ENCODE measurements at places on chromosomes 13 and 19.

- no peak for DNase-seq
These were observed 15.3 kb downstream of the GRTP1 start for GRCh38 chr13:113348591-113348990.

DNA sequence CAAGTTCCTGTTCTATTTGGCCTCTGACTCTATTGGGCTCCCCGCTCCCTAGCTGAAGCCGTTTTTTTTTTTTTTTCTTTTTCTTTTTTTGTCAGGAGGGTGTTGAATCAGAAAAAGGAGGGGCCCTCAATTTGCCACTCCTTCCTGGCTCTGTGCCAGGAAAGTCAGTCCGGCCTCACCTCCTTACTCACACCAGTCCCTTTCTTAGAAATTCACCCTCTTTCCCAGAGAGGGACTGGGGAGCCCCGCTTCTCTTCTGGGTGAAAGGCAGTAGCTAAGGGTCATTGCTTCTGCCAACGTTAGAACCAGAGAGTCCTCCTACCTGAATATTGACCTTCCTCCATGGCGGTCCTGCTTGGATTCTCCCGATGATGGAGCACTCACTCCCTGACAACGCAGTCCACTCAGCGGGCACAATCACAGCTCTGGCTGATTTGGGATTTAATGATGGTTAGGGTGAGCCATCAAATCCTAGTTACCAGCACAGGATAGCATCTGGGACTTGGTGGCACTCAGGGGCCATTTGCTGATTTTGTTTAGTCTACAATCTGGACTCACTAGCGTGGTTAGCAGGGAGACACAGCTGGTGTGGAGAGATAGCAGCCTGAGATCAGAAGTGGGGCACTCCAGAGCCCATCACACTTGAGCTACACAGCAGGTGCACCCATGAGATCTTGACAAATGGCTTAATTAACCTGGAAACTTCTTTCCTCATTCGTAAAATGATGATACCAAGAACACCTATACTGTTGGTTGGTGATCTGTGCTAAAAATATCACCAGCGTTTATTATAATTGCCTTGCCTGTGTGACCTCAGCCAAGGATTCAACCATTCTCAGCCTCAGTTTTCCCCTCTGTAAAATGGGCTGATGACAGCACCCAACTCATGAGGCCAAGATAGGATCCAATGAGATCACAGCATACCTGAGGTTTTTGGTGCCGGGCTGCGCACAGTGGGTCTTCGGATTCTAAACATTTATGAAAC lies 2.2 kb downstream of the FCER2 start:
- no peak for DNase-seq

GRCh38 chr13:82678052-82678451 lies 1204.2 kb downstream of the SLITRK1 start:
- no peak for DNase-seq

DNA sequence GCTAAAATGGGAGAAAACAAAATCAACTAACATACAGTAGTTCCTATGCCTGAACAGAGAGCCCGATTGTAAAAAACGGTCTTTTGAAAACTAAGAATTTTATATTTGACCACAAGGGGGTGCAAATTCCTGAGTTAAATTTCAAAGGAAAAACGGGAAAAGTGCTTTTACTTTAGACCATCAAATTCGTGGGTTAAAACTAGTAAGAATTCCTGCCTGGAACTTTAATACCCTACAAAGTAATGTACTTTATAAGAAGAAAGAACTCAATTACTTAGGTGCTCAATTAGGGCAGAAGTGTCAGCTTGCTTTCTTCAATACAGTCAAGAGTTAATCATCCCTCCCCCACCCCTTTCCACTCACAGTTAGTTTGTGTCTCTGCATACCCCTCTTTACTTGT lies 69.8 kb downstream of the KCNRG start:
- no peak for DNase-seq

- DNase-seq = no peak
These were observed 554.5 kb downstream of the PCDH9 start for GRCh38 chr13:66675620-66676019.

GRCh38 chr13:90872491-90873025 lies 474.9 kb upstream of the MIR17HG start:
- no peak for DNase-seq

DNA sequence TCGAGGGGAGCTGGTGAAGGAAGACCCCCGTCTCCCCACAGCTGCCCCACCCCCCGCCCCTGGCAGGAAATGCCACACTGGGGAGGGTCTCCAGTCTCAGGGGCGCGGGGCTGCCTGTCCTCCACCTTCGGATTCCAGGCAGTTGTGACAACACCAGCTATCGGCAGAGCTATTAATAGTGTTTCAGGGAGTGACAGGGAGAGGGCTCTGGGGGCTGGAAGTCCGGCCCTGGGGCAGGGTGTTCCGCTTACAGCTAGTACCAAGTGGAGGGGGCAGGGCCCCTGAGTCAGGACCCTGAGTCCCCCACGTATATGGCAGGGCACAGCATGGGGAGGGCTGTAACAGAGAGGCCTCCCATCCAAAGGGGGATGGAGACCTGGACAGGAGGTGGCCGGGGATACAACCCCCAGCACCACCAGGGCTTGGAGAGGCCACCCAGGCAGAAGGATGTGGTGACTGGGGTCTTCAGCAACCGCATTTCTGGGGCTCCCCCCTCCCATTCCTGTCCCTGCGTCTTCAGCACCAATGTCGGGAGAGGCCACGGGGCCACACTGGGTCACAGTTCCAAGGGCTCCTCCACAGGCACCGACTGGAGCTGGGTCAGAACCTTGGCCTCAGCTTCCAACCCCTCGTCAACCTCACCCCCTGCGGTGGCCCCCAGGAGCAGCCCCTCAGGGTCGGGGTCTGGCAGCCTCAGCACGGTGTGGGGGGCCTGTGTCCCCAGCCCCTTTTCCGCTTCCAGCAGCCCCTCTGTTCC lies 3.9 kb downstream of the SIX5 start:
- no peak for DNase-seq

GRCh38 chr13:36801035-36801434 lies 18.0 kb upstream of the RFXAP start:
- DNase-seq = no peak

DNA sequence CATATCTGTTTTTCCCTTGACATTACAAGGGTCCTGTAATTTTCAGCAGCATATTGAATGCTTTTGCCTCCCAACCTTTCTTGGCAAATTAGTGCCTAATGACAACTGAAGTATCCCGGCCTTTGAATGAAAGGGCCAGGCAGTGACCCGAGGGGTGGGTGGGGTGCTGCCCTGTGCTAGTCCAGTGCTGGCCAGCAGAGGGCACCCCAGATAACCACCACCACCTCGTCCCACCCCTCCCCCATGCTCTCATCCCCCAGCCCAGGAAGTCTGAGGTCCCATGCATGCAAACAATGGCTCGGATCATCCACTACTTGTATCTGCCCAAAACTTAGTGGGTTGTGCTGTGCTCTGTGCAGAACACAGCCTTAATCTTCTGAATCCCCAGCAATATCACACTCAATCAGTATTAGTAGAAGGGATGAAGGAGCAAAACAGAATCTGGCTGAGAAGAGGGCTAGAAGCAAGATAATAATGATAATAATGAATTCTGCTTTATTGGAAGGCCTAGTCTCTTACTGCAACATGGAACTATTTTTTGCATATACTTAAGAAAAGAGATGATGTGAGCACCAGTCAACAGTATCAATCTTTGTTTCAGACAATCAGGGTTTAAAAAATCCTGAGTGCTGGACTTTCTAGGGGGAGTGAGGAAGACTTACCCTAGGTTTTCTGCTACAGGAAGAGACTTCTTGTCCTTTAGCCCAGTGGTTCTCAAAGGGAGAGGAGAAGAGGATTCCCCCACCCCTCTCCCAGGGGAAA lies 3.8 kb downstream of the ATP12A start:
- DNase-seq = peak; percentile 24

DNA sequence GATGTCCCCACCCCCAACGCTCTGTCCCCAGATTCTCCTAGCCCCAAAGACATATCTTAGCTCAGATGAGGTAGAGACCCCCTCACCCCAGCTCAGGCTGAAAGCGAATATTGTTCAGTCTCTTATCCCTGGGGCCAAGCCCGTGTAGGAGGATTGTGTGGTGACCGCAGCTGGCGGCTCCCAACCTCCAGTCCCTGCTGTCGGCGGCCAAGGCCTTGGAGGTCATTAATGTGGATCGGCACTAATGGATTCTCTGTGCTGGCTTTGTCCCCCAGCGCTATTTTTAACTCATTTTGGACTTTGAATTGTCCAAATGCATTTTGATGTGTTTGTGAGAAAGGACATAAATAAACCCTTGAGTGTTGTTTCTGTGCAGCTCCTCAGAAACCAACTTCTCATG lies 124.2 kb downstream of the UQCRFS1 start:
- no peak for DNase-seq

DNA sequence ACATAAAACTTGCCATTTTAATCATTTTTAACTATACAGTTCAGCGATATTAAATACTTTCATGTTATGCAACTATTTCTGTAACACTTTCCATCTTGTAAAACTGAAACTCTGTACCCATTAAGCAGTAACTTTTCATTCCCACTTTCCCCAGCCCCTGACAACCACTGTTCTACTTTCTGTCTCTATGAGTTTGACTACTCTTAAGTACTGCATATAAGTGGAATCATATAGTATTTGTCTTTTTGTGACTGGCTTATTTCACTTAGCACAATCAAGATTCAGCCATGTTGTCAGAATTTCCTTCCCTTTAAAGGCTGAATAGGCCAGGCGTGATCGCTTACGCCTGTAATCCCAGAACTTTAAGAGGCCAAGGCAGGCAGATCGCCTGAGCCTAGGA lies 56.2 kb downstream of the ARHGAP35 start:
- no peak for DNase-seq

DNA sequence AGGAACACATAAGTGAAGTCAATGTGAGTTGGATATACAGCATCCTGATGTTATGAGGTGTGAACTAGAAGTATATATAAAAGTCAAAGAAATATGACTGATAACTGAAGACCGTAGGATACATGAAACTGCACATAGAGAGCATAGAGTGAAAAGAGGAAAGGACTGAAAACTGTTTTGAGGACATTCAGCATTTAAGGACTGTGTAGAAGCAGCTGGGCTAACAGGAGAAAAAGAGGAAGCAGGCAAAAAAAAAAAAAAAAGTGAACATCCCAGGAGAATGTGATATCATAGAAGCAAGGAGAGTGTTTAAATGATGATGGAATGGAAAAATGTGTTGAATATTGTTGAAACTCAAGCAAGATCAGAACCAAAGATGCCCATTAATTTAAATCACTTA lies 363.5 kb downstream of the PCDH20 start:
- no peak for DNase-seq

DNA sequence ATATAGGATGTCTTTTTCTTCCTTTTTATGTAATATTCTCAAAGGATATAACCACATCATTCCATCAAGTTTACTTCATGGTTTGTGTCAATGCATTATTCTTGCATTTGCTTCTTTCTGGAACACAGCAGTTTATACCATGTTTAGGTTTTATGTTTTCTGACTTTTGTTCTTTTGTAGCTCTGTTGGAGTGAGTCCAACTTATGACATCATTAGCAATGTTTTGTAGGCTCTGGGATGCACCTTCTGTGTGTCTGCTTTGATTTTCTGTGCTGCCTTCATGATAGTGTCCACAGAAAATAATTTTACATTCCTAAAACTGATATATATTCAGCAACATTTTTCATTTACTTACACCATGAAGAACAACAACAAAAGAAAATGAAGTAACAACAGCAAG lies 68.9 kb downstream of the SHISA2 start:
- DNase-seq = no peak

GRCh38 chr13:61156753-61157152 lies 258.9 kb downstream of the PCDH20 start:
- DNase-seq = no peak

DNA sequence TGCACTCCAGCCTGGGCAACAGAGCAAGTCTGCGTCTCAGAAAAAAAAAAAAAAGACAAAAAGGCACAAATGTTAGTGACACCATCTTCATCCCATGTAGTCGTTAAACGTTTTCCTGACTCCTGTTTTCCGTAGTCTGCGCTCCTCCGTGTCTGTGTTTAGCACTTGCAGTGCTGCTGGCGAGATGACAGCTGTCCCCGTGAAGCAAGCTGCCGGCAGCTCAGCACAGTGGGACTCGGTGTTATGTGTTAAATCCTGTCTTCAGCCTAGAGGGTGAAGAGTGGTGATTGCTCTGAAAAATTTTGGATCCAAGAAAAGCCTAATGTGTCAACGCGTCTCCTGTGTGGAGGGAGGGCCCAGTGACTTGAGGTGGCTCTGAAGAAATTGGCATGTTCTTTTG lies 18.4 kb downstream of the UBXN6 start:
- no peak for DNase-seq

DNA sequence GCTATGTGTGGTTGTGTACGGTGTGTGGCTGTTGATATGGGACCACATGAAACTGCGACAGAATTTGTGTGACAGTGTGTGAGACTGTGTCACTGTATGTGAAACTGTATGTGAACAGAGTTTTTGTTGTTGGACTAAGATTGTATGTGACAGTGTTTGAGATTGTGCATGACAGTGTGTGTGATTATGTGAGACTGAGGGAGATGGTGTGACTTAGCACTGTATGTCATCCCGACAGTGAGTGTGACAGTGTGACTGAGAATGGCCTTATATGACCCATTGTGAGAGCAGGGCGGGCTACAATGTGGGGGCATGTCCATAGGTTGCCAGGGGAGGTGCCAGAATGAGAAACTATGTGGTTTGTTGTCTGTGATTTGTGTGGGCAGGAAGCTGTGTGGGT lies 930 bp downstream of the ZNF583 start:
- DNase-seq = no peak

GRCh38 chr13:109148243-109148642 lies 518.8 kb downstream of the MYO16 start:
- no peak for DNase-seq

DNA sequence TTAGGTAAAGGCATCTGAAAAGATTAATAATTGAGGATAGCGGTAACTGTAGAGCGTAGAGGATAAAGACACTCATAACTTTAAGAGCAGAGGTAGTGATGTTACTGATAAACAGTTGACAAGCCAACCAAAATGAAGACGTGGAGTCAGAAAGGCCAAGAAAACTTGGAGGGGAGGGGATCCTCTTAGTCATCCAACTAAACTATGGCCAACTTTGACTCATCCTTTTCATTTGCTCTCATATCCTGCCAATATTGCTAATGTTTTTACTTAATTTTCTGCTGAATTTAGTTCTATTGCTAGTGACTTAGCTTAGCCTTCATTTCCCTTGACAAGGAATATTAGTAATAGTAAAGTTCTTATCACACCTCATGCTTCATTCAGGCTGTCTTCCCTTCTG lies 13.4 kb downstream of the ITGBL1 start:
- no peak for DNase-seq

GRCh38 chr19:49400029-49400428 lies 12.0 kb downstream of the KASH5 start:
- DNase-seq = no peak

DNA sequence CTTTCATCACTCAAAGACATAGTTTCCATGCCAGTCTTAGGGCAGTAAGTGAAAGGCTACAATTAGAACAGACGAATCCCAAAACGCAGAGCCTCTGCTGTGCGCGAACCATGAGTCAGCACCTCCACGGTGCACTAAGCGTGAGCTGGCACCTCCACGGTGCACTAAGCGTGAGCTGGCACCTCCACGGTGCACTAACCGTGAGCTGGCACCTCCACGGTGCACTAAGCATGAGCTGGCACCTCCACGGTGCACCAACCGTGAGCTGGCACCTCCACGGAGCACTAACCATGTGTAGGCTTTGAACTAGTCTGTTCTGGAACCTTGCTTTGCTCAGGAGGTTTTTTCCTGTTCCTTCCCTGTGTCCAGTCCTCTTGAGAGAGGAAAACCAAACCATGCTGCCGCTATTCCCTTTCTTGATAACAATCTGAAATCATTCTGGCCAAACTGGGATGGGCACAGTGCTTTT lies 120.6 kb downstream of the IRS2 start:
- DNase-seq = no peak

- no peak for DNase-seq
These were observed 27.4 kb downstream of the NDFIP2 start for GRCh38 chr13:79508224-79508961.
